ENCODE measurements at places on chromosomes 5 and 9. TPM values are rescaled to one million over a fixed set of nuclear protein-coding genes. Genes with fewer than 3 reads are reported as not detected.

GRCh38 chr9:33447799-33448553 lies 583 bp upstream of the AQP3 start:
- DNase-seq = no peak

DNA sequence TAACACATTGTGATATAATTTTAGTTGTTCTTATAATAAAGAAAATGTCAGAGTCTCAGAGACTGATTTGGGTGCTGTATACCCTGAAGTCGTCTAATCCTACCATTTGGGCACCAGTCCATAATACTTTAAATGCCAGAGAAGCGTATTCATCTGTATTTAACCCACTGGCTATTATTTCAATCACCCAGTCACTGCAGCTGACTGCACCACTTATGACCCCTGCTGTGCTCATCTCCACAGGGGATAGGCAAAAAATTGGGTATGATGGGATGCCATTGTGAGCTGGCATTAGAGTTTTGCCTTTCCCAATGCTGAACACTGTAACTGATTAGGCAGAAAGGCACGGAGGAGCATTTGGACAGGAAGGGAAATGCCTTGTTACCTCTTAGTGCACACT lies 599.7 kb downstream of the CAAP1 start:
- DNase-seq = no peak

- DNase-seq = no peak
These were observed 66.1 kb upstream of the ABL1 start for GRCh38 chr9:130768891-130769403.

GRCh38 chr5:135262364-135262763 lies 136.7 kb downstream of the MACROH2A1 start:
- no peak for DNase-seq

DNA sequence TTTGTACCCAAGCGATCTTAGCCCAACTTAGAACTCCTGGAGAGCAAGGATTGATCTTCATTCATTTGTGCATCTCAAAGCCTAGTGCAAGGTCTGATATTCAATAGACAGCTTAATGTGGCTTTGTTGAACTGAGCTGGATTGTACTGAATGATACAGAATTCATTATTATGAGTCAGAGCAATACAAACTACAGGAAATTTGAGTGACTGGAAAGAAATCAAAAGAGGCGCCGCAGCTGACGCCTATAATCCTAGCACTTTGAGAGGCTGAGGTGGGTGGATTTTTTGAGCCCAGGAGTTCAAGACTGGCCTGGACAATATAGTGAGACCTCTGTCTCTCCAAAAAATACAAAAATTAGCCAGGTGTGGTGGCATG lies 58.6 kb downstream of the ENC1 start:
- DNase-seq = no peak

- DNase-seq = no peak
These were observed 234.8 kb upstream of the IRX2 start for GRCh38 chr5:2986301-2986700.

GRCh38 chr9:13461414-13461991 lies 182.0 kb upstream of the MPDZ start:
- DNase-seq = no peak

- DNase-seq = no peak
These were observed 66.8 kb downstream of the TSPAN17 start for GRCh38 chr5:176714067-176714466.

GRCh38 chr9:130779153-130779855 lies 55.8 kb upstream of the ABL1 start:
- no peak for DNase-seq

- no peak for DNase-seq
These were observed 597 bp downstream of the NFIL3 start for GRCh38 chr9:91422758-91423711.

DNA sequence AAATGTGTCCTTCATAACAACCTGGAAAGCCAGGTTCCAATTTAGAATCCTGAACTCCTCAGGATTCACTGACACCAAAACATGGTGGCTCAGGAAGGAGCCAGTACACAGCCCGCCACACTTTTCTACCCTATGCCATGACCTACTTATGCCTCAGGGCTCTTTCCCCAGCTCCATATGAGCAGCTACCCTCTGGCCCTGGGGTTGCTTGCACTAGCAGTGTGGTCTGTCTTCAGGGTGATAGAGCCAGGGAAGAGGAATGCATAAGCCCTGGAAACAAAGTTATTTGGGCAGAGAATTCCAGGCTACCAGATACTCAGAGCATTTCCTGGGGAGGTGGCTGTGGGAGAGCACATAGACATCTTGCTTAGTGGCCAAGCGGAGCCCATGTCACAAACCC lies 15.0 kb upstream of the ECM2 start:
- DNase-seq = no peak

DNA sequence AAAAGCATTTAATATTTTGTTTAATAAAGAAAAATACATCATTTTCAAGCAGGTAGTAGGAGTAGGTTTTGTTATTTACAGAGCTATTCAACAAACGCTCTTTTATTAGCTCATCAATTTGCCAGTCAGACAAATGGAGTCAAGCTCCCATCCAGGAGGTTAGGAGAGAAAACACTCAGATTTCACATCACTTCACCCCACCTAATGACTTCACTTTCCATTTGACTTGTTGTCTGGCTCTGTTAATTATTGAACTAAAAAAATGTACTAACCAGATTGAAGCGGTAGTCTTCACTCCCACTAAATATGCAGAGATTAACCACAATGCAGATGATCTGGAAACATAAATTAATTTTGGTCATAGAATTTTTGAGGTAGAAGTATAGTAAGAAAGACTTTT lies 193.6 kb upstream of the VCAN start:
- no peak for DNase-seq

DNA sequence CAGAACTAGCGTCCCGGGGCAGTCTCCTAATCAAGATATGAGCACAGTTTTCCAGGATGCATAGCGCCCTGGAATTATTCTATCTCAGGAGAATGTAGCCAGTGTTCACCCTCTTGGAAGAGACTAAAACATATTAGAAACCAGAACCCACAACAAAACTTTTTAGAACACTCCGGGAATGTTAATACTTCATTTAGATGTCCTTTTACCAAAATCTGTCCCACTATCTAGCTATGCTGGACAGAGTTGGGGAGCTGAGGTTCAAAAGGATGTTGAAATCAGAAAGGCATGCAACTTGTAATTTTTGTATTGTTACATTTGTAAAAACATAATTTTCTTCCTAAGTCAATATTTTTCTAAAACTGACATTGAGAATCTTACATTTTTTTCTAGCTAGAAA lies 386.5 kb upstream of the RFX3 start:
- DNase-seq = no peak

DNA sequence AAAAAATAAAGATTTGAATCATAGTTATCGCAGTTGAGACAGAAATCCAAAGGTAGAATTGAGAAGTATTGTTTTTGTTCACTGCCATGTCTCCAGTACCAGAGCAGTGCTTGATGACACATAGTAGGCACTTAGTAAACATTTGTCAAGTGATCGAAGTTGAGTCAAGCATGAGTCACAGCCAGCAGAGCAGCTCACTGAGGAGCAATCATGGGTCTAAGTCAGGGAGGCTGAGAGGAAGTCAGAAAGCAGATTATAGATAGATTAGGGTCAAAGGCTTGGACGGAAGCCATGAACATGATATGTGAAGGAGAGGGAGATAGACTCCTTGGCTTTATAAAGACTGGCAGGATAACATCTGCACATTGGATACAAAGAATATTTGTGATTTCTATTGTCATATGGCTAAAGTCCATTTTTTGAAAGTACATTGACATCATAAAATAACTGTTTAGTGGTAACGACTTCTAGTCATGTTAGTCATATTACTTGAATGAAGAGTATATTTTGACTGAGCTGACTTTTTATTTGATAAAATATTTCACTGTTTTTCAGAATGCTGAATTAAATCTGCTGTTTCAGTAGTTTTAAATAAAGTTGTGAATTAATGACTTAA lies 168.5 kb downstream of the RAB3C start:
- DNase-seq = no peak

GRCh38 chr9:20623748-20624124 lies 1.4 kb upstream of the MLLT3 start:
- DNase-seq = no peak

DNA sequence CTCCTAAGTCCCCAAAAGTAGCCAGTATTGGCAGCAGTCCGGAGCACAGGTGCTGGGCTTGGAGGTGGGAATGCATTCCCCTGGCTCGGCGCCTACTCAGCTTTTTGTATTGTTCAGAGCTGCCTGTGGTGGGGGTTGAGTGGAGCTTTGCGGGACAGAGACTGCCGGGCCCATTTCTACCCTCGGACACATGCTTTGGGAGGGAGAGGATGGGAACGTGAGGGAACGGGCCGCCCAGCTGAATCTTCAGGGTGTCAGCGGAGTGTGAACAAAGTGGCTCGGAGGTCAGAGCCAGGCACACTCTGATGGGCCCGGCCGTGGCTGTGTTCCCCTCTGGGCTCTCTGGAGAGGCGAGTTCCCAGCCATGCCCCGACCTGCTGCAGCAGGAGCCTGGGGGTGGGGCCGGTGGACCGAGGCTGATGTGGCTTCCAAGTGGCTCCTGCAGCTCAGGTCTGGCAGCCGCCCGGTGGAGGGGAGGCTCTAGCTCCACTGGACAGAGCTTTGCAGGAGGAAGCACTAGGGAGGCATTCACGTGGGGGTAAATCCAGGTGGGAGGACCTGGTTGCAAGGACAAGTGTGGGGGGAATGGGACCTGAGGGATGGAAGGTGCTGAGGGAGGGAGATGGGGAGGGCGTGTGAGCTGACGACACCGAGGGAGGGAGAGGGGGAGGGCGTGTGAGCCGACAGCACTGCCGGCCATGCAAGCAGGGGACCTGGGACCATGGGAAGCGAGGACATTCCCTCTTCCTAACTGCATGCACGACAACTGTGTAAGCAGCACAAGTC lies 31.1 kb upstream of the SLC6A3 start:
- no peak for DNase-seq

DNA sequence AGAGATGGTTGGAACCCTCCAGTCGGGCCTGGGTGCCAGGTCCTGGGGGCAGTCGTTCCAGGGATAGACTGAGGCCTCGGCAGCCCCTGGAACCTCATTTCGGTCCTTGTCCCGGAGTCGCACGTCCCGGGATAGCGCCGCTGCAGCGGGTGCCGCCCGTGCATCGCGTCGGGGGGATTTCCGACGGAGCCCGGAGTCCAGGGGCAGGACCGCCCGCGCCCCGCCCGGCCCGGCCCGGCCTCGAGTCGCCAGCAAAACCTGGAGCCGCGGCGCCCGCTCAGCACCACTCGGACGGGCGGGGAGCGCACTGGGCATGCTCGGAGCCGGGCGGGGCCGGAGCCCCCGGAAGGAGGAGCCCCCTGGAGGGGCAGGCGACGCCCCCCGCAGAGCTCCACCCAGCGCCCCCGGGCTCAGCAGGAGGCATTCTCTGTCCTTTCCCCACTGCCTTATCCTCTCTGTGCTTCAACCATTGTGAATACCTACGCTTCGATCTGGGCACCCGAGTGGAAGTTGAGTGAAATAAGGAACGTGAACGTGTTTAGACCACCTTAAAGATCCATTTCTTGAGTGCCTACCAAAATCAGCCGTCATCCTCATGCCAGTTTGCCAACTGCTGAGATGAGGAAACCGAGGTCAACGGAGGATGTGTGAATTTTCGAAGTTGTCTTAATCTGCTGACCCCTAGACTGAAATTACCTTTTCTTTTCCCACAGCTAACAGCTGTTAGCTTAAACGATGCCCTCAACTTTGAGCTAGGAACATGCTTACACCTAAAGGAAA lies 1.7 kb upstream of the PTPN3 start:
- DNase-seq = no peak

DNA sequence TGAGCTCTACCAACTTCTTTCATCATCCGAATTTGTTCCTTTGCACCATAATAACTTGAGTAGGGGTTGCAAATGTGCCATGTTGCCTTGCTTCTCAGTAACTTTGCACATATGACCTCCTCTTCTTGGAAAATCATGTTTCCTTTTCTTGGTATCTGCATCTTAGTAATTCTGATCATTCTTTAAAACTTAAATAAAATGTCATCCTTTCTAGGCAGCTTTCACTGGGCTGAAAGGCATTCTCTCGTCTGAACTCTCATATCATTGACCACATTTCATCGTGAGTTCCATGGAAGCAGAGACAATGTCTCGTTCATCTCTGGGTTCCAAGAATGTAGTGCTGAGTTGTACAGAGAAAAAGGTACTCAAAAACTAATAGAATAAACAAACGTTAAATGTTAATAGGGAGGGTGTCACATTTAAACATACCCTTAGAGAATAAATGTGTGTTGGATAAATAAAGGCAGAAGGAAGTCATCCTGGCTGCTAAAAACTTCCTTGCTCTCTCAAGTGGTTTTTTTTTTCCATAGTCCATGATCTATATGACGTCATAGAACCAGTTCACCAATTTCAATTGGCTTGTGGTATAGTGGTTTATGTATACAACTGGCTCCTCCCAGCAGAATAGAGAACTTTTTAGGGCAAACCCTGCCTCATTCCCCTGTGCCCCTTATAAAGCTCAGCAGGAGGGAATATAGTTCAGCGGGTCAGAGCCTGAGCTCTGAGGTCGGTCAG lies 218.1 kb upstream of the TRIM32 start:
- DNase-seq = no peak

- DNase-seq = no peak
These were observed 122.6 kb downstream of the FBXL17 start for GRCh38 chr5:108259306-108259705.

GRCh38 chr5:38317868-38318267 lies 59.5 kb downstream of the EGFLAM start:
- DNase-seq = no peak

DNA sequence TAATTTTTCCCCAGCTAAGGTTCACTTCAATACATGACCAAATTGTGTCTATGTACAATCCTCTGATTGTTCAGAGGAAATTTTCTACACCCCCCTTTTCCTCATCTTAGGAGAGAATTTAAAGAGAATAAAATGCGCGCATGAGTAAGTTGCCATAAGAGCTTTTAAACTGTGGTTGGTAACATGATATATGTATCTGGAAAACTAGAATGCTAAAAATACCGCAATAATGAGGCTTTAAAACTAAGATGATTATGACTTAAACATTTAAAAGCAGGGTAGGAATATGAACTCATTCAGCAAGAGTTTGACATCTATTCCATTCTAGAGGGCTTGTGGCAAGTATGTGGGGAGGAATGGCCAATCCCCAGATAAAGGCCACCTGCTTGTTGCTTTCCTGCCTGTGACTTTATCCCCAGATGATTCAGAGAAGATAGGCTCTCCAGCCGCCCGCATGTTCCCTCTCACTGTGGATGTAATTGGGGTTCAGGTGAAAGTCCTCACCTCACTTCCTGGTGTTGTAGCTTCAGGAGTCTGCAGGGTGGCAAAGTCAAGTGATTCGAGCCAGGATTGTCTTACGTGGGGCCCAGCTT lies 26.5 kb upstream of the BASP1 start:
- no peak for DNase-seq

- DNase-seq = no peak
These were observed 244.0 kb downstream of the EPB41L4A start for GRCh38 chr5:112174959-112175594.

ZNF454 gene
- not detected for total RNA-seq

STK32A gene
- not detected for total RNA-seq

AGXT2 gene
- not detected for total RNA-seq

SLC6A18 gene
- not detected for total RNA-seq

MARCHF11 gene
- total RNA-seq = not detected

C9 gene
- 0.13 TPM for total RNA-seq

FBN2 gene
- total RNA-seq = 0.10 TPM

PFDN1 gene
- total RNA-seq = 58.5 TPM

Measured in GM12878 (cell line).